ENCODE measurements at places on chromosomes 2 and 18.

DNA sequence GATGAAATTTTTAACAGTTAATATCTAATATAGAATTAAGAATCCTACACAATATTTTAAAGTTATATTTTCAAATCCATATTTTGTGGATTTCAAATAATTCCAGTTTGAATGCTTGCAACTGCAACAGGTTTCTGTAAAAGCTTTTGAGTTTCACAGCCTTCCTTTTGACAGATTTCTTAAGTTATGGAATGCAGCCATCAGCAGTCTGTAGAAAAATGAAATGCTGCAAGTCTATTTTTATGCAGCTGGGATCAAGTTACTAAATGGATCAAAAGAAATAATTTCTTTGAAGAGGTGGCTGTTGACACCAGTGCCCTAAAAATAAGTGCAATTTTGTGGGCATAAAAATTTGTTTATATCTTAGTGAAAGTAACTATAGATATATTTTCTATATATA lies 657.2 kb downstream of the NRXN1 start:
- DNase-seq, result no peak

GRCh38 chr18:392928-393573 lies 107.5 kb downstream of the COLEC12 start:
- DNase-seq, result no peak

- no peak for DNase-seq
Measured at GRCh38 chr2:209146682-209147320, 277.0 kb upstream of the MAP2 start.

GRCh38 chr18:22230471-22230945 lies 61.1 kb downstream of the GATA6 start:
- DNase-seq, result no peak

DNA sequence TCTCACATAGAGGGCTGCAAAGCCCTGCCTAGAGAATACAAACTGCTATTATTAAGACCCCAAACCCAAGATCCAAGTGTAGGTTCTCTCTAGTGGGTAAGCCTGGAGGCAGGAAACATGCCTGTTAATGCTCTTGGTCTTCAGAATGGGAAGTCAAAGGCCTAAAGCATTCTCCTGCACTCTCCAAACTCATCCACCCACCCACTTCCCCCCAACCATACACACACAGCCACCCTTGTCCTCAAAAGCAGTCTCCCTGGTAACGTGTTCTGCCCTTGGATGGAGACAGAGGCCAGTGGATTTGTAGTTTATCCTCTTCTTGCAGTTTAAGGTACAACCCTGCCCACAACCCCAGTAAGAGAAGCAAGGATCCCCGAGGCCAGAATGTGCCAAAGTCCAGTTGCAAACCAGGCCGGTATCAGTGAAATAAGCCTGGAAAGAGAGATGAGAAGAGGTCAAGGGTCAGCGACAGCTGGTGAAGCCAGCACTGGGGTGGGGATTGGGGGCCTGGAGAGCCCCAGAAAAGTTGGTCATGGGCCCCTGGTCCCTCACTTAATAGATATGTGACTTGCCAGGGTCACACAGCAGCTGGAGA lies 23.0 kb downstream of the TMEM247 start:
- no peak for DNase-seq

GRCh38 chr2:10303694-10304378 lies 1.1 kb downstream of the HPCAL1 start:
- DNase-seq, result peak; percentile 14

DNA sequence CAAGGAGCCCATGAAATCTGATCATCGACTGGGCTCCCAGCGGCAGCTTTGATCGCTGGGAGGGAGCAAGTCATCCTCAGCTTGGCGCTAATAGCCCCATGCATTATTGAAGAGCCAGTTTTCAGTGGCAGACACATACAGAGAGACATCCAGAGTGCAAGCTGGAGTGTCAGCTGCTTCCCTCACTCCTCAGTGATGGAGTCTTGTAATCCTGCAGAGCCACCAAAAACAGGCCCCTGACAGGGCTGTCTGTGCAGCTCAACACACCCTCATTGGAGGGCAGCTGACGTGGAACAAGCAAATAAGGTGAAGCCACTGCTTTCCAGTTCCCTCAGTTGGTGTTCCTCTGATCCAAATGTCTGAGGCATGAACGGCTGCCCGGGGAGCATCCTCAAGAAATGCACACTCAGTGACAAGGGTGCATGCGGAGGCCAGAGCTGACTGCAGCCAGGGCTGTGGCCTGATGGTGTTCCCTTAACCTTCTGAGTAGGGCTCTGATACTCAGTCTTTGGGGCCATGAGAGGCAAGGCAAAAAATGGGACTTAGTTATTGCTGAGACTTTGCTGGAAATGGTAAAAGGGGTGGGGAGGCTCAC lies 97.4 kb downstream of the RHOB start:
- DNase-seq, result no peak

DNA sequence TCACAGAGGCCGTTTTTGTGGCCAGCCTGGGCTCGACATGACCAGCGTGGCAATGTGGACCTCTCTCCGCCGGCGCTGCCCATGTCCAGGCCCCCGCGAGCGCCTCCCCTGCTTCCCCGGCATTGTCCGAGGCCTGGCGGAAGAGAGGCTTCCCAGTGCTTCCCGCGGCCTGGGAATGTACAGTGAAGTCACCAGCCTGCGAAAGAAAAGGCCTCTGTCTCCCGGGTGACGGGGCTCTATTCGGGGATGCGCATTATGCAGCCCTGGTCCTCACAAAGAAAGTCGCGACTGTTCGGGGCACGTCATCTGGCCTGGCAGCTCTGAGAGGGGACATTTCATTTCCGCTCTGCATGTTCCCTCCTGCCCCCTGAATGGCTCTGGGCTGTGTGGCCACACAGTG lies 109.2 kb upstream of the AGAP1 start:
- DNase-seq, result no peak

DNA sequence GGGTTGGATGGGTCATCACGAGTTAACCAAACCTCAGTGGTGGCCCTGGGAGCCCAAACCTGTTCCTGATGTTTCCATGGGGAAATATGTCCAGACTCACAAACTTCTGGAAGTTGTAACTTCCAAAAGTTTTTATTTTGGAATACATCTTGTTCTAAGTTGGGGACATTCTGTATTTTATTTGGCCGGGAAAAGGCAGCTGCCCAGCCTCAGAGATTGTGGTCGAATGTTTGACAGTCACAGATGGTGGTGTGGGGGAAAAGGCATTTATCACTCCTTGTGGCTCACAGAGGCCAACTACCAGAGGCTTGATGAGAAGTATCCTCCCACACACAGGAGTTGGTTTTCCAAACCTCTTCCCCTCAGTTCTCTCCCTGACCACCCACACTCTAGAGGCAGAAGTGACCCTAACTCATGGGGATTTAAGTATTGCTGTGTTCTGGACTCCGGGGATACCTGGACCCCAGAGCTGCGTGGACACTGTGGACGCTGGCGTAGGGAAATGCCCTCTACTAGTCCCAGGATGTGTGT lies 124.7 kb upstream of the PPP1CB start:
- DNase-seq, result no peak

DNA sequence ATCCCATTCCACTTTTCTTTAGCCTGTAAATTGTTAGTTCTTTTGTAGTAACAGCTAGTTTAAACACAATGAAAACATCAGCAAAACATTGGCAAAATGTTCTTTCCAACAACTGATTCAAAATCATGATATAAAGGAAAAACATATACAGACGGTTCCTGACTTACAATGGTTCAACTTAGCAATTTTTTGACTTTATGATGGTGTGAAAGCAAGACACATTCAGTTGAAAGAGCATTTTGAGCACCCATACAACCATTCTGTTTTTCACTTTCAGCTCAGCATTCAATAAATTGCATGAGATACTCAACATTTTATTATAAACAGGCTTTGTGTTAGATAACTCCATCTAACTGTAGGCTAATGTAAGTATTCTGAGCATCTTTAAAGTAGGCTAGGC lies 185.1 kb downstream of the NOL4 start:
- DNase-seq, result no peak

- DNase-seq, result no peak
Measured at GRCh38 chr2:95667480-95667879, 75.7 kb downstream of the TRIM43 start.

DNA sequence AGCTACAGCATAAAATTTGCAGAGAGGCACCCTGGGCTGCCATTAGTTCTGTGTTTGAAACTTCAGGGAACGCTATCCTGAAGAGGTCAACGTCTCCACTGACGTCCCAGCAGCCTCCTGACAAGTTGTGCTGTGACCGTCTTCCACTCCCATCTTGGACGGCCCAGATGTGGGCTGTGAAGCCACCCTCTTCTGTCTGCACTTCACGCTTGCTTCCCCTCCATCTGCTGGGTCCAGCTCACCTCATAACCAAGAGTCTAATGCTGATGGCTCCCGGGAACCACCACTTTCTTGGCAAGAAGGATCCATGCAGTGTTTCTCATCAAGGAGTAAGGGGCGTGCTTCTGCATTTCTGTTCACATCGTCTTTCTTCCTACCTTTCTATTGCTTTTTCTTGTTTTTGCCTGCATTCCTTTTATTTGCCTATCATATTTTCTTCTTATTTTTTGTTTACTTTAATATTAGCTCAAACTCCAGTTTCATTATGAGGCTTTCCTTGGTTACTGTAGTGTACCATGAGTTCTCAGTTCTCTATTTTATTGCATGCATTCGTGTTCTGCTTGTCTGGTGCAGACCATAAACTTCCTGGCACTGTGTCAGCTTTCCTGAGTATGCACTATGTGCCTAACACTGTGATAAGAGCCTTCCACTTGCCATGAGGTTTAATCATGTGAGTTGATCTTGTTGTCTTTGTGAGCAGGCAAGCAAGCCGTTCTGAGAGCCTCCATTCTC lies 631.8 kb upstream of the RAB6C start:
- no peak for DNase-seq

- DNase-seq, result no peak
Measured at GRCh38 chr18:61597316-61597715, 264.1 kb downstream of the CDH20 start.

DNA sequence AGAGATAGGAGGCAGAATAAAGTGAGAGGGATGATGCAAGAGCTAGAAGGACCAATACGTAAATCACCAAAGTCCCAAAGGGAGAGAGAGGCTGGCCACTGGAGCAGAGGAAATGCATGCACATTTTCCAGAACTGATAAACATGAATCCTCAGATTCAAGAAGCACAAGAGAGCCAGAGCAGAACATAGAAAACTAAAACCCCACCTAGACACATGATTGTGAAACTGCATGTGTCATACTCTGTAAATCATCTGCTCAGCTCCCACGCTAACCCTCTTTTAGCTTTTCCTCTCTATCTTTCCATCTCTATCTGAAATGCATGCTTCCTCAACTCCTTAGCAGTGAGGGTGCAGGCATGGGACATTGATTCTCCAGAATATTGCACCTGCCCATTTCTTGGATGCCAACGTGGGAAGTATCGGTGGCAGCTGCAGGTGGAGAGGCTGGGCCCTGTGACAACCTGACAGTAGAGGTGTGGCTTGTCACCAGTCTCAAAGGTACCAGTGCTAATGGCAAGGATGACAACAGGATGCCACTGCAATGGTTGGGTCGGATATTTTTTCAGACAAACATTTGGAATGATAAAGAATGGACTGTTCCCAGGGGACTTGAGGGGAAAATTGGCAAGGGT lies 89.3 kb upstream of the OTOS start:
- DNase-seq, result no peak

DNA sequence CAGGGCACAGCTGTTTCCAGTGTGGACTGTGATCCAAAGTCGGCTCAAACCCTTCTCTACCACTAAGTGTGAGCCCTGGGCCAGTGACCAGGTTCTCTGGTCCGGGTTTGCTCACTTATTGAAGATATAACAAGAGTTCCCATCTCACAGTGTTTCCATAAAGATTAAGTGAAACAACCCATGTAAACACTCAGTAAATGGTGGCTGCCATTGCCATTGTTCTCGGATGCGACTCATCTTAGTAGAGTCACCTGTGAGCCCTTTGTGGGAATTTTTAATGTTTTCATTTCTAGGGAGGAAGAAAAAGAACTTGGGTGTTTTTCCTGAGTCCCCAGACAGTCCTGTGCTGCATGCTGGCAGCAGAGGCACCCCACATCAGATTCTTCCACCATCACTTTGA lies 53.4 kb downstream of the TPGS2 start:
- no peak for DNase-seq

GRCh38 chr2:114044985-114045384 lies 155.1 kb downstream of the ACTR3 start:
- no peak for DNase-seq

GRCh38 chr2:42792087-42792582 lies 248 bp downstream of the HAAO start:
- peak; percentile 76 for DNase-seq

DNA sequence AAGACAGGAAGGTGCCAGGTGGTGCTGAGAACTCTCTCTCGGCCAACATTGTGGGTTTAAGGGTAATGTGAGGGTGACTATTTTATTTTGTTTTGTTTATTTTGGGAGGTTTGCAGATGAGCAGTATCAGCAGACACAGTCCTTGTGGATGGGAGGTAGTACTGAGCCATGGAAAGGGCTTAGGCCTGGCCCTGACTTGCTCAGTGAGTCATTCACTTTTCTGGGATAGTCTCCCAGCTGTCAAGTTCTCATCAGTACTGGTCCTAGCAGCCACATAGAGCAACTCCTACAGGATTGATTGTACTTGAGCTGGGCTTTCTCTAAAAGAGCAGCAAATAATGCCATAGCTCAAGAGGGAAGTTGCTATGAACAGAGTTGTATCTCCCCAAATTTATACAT lies 175.2 kb downstream of the LOXHD1 start:
- DNase-seq, result no peak

DNA sequence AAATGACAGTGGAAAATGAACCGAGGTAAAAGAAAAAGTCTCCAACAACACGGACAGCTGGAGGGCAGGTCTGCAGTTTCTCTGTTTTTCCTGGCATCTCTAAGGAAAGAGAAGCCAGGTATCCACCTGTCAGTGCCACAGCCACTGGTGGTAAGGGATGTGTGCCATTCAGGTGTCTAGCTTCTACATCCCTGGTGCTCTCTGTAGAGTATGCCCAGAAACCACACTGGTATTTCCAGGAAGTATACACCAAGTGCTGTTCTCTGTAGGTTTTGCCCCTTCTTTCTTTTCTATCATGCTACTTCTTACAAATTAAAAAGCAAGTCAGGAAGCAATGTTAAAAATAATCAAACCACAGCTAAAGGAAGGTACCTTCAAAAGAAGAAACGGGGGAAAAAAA lies 7.6 kb upstream of the AGFG1 start:
- no peak for DNase-seq

- peak; percentile 7 for DNase-seq
Measured at GRCh38 chr2:103159018-103159417, 397.2 kb downstream of the TMEM182 start.

- DNase-seq, result no peak
Measured at GRCh38 chr18:25646971-25647370, 295.0 kb upstream of the ZNF521 start.

GRCh38 chr2:204670124-204670523 lies 124.8 kb downstream of the PARD3B start:
- DNase-seq, result no peak
